ENCODE measurements at places on chromosomes 6 and 20. TPM values are rescaled to one million over a fixed set of nuclear protein-coding genes. Genes with fewer than 3 reads are reported as not detected.

EYS gene
- total RNA-seq, result 0.99 TPM

DNA sequence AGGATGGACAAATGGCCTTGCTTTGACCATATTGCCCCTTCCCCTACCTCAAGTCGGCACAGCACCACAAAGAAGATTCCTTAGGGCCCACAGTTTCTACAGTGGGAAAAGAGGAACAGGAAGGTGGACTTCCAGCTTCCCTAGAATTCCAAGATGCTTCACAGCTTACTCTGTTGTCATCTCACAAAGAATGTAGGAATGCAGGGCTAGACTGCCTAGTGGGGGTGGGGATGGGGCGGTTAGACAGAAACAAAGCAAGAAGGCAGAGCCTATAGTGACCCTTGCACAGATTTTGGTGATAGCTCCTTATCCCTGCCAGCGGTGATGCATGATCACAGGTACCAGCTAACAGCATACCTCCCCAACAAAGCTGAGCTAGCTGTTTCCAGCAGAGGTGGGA, 607.6 kb upstream of the MAN1A1 start:
- DNase-seq, result no peak

SH3BGRL2 gene
- 6.4 TPM for total RNA-seq

DNA sequence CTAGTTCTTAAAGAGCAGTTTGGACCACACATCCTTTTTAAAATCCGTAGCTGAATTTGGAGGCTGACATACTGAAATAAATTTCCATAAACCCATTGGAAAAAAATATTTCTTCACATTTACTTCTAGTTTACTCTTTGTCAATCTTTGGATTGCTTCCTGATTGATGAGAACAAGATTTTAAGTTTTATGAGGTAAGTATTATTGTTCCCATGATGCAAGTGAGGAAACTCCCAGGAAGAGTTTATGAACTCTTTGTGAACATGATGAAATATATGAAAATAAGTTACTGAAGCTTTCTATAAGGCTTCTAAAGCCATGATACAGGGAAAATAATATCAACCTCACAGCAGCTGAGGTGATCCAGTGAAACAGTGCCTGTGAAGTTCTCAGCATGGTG, 320.0 kb downstream of the GJA1 start:
- no peak for DNase-seq

Data from M059J (cell line).